ENCODE measurements at places on chromosomes 2 and 18. TPM values are rescaled to one million over a fixed set of nuclear protein-coding genes. Genes with fewer than 3 reads are reported as not detected.

DNA sequence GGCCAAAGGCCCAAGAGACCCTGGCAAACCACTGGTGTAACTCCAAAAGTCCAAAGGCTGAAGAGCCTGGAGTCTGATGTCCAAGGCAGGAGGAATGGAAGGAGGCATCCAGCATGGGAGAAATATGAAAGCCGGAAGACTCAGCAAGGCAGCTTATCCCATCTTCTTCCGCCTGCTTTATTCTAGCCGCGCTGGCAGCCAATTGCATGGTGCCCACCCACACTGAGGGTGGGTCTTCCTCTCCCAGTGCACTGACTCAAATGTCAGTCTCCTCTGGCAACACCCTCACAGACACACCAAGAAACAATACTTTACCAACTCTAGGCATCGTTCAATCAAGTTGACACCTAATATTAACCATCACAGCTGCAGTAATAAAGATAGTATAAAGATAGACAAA lies 34.1 kb downstream of the MAPK4 start:
- no peak overlapping the region for H3K27ac ChIP-seq
- no peak for DNase-seq
- H3K4me1 ChIP-seq: no peaks in the 10 kb centered on the region
- no peaks in the 10 kb centered on the region for H3K36me3 ChIP-seq
- no peak overlapping the region for H3K4me3 ChIP-seq

DNA sequence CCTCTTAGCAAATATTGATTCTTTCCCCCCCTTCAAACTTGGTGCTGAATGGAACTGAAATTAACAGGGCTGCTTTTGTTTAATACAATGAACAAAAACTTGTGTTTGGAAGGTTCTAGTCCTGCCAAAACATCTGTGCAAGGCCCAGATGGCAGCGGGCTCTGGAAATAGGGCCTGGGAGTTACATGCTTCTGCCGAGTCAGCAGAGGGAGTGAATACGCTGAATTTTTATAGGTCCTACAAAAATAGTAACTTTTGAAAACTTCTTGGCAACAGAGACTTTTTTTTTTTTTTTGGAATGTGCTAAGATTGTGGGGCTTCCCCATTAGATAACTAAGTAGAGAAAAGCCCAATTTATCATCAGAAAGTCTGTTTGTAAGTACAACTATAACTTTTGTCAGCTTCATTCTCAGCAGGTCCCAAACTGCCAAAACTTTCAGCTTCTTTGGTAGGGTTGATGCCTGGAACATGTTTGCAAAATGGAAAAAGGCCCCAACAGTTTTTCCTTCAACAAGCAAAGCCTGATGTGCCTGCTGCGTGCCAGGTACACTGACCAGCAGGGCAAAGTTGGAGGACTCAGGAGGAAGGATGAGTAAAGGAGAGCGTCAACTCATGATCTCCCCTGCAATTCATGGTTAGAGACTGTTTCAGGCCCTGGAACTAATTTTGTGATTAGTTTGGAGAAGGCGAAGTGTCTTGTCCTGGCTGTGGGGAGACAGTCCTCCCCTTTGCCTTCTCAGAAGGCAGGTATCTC lies 45.1 kb upstream of the HDAC4 start:
- H3K36me3 ChIP-seq: no peaks in the 10 kb centered on the region
- H3K4me1 ChIP-seq: peaks cover 3% of the 10 kb centered on the region
- H3K4me3 ChIP-seq: no peak overlapping the region

DNA sequence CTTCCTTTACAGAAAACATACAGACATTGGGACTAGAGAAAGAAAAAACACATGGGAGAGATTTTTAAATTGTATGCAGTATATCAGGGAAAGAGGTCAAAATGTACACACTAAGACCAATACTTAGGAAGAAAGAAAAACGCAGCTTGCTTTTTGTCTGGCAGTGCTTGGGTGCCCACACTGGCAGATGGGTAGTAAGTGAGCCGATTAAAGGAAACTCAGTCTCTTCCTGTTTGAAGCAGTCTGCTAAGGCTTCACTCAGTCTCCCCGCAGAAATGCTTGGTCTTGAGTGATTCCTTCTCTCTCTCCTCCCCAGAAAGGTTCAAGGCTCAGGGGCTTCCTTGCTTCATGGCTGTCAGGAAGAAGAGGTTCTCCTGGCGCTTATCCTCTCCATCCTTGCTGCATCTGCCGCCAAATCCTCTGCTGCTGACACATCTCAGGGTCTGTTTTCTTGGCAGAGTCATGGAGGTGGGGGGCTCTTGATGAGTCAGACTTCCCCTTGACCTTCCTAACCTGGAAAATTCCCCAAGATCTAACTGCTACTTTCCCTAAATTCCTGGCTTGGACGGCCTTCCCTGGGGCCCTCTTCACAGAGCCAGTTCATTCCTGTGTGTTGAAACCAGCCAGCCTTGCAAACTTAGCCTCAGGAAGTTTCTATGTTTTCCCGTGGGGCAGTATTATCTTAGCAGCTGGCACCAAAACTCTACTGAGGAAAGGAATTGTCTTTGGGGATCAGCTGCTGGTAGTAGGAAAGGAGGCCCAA lies 10.5 kb upstream of the TMSB10 start:
- no peaks in the 10 kb centered on the region for H3K27me3 ChIP-seq
- peaks cover 3% of the 10 kb centered on the region for H3K4me1 ChIP-seq
- no peak overlapping the region for H3K27ac ChIP-seq
- H3K4me3 ChIP-seq: no peak overlapping the region
- no peak for DNase-seq

Gene NEURL3
- total RNA-seq: 1.1 TPM

Gene OXER1
- total RNA-seq: 1.7 TPM

- H3K4me3 ChIP-seq: peak overlapping the region; percentile 60
- H3K36me3 ChIP-seq: no peaks in the 10 kb centered on the region
- H3K27me3 ChIP-seq: no peaks in the 10 kb centered on the region
- H3K27ac ChIP-seq: peak overlapping the region; percentile 87
- peak; percentile 96 for DNase-seq
Measured at GRCh38 chr2:16664052-16664731, 1.4 kb downstream of the CYRIA start.

Measured in lung (tissue), 17 donors.